ENCODE measurements at places on chromosomes 5 and 9. TPM values are rescaled to one million over a fixed set of nuclear protein-coding genes. Genes with fewer than 3 reads are reported as not detected.

Gene LOX
- total RNA-seq, result 22.2 TPM

Gene ANKDD1B
- total RNA-seq, result not detected

Gene SMIM33
- not detected for total RNA-seq

Gene SLC6A3
- total RNA-seq, result not detected

Gene SOX30
- total RNA-seq, result not detected

Gene UBLCP1
- 51.5 TPM for total RNA-seq

Gene NCS1
- total RNA-seq, result 42.6 TPM

Gene TESK1
- 11.3 TPM for total RNA-seq

Gene CEP72
- 14.8 TPM for total RNA-seq

Gene ANKH
- 7.0 TPM for total RNA-seq

Gene MTX3
- total RNA-seq, result 21.0 TPM

Gene CDH12
- 2.2 TPM for total RNA-seq

Gene PCDHB14
- total RNA-seq, result 17.6 TPM

Gene CDH9
- not detected for total RNA-seq

- DNase-seq, result no peak
Measured at GRCh38 chr5:129511291-129511690, 51.2 kb downstream of the ADAMTS19 start.

GRCh38 chr5:167453246-167454030 is 838.0 kb upstream of the WWC1 start:
- DNase-seq, result no peak

DNA sequence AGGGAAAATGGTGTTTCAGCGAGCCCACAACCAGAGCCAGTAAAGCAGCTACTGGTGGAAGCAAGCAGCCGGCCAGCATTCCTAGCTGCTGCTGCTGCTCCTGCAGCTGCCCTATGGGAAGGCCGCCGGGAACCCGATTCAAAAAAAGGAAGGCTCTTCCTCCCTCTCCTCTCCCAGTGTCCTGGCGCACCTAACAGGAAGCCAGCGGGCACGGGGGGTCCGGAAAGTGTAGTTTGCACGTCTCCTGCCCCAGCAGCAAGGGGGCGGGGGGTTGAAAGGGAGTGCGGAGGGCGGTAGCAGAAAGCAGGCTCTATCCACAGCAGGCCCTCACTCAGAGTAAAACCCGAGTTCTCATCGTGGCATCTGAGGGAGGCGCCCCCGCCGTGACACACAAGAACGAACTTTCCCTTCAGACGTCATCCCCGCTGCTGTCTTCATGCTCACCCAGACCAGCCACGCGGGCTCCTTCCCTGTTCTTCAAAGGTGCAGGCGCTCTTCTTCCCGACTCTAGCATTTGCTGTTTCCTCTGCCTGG is 16.5 kb downstream of the GRXCR2 start:
- DNase-seq, result peak; percentile 22

DNA sequence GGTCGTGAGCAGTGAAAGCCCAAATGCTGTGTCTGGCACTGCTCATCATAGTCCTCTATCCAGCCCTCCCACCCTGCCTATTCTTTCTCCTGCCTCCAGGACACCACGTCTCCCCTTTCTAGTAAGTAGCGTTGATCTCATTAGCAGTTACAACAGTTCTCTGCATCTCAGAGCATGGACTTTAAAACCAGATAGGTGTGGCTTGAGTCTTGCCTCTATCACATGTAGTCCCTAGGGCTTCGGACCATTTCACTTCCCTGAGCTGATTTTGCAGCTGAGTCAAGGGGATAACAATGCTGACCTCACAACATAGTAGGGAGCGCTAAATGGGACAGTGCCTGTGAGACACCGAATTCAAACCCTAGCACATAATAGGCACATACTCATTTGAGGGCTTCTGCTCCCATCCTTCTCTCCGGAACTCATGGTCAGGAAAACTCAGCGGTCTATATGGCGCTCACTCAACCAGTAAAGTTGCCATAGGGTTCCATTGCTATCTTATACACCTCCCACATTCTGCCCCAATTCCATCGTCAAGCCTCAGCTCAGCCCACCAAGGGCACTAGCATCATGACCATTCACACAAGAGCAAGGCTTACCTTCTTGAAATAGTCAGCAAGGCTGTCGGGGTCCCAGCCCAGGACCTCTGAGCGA is 515 bp downstream of the LCP2 start:
- DNase-seq, result no peak

DNA sequence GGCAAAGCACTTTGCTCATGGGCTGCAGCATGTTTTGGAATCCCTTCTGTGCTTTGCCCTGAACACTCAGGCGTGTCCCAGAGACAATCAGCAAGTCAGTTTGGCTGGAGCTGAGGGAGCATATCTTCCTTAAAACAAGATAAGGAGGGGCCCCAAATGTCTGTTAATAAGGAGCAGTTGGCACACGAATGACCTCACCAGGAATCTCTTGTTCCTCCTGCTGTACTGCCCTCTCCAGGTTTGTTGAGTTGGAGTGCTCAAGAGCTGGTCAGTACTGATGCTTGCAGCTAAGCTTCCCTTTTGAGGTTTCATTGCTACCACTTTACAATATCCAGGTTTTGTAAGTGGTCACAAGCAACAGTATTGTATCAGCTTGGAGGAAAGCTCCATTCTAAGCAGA is 101.3 kb upstream of the EGFLAM start:
- no peak for DNase-seq

GRCh38 chr5:173665326-173665725 is 48.9 kb upstream of the BOD1 start:
- DNase-seq, result no peak

DNA sequence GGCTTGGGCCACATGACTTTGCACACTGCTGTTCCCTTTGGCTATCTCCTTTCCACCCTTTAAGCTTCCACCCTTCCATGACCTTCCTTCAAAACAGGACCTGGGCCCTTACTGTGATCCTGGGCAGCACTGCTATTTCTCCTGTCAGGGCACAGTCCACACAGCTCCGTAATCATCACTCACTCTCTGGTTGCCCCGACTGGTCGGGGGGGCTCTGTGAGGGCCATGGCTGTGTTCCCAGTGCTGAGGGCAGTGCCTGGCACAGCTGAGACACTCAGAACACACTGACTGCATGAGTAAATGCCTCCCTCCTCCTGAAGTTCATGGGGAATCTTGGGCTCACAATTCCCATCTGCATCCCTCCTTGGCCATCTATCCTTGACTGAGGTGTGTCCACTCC is 12.2 kb downstream of the TRAF1 start:
- DNase-seq, result no peak

DNA sequence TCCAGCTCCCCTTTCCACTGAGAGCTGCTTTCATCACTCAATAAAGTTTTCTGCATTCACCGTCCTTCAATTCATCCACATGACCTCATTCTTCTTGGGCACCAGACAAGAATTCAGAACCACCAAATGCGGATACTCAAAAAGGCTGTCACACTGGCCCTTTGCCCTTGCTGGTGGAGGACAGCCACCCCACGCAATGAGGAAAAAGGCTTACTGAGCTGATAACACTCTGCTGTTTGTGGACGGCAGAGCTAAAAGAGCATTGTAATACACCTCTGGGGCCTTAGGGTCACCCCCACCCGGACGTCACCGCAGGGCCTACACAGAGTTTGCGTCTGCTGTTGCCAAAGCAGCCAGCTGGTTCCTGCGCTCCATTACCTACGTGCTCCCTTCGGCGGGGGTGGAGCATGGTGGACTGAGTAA is 51.2 kb upstream of the ZNF608 start:
- no peak for DNase-seq

GRCh38 chr5:178496642-178497041 is 93.6 kb downstream of the COL23A1 start:
- no peak for DNase-seq

DNA sequence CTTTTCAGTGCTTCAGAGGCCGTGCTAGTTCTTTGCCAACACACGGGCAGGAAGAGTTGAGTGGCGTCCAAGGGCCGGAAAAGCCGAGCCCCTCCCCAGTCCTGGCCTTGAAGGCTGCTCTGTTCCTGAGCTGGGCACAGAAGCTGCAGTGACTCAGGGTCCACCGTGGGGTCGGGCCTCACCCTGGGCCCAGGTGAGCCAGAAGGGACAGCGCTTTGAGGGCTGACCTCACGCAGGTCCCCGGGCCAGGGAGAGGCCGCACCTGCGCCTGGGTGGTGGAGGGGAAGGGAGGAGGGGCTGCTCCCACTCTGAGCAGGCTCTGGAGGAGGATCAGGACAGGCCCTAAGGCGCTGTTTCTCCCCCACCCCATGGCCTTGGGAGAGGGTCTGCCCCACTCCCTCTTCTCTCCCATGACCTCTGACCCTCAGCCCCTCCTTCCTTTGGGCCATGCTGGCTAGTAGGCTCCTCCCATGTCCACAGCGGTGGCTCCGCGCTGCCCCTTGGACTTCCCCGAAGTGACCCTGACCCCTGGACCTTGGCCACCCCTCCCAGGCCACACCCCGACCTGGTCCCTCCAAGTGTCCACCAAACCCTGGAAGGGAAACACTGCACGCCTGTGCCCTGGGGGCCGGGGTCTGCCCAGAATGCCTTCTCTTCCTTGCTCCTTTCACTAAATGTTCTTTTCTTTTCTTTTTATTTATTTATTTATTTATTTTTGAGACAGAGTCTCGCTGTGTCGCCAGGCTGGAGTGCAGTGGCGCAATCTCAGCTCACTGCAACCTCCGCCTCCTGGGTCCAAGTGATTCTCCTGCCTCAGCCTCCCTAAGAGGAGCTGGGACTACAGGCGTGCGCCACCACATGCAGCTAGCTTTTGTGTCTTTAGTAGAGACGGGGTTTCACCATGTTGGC is 19.7 kb upstream of the SLC6A19 start:
- no peak for DNase-seq

- DNase-seq, result no peak
Measured at GRCh38 chr9:116467740-116468351, 219.3 kb upstream of the TRIM32 start.

DNA sequence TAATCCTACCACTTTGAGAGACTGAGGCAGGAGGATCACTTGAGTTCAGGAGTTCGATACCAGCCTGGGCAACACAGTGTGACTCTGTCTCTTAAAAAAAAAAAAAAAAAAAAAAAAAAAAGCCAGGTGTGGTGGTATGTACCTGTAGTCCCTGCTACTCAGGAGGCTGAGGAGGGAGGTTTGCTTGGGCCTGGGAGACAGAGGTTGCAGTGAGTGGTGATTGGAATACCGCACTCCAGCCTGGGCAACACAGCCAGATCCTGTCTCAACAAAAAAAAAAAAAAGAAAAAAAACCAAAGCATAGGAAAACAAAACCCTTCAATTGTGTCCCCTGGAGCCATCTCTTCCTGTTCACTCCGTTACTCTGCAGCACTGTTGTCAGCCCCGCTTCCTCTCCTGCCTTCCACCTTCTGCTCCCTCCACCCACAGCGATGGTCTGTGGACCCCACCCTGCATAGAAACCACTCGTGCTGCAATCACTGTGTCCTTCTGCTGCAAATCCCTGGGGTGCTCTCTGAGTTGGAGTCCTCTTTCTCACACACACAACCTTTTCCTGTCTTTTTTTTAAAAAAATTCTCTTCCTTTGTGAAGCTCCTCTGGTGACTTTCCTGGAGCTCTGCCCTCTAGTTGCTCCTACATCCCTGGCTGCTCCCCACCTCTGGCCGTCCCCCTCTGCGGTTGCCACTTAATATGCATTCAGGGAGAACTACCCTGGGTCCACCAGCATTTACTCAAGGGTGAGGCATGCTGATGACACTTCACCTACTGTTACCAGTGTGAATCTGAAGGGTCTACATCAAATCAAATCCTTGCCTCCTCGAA is 22.2 kb downstream of the CCT5 start:
- DNase-seq, result no peak

DNA sequence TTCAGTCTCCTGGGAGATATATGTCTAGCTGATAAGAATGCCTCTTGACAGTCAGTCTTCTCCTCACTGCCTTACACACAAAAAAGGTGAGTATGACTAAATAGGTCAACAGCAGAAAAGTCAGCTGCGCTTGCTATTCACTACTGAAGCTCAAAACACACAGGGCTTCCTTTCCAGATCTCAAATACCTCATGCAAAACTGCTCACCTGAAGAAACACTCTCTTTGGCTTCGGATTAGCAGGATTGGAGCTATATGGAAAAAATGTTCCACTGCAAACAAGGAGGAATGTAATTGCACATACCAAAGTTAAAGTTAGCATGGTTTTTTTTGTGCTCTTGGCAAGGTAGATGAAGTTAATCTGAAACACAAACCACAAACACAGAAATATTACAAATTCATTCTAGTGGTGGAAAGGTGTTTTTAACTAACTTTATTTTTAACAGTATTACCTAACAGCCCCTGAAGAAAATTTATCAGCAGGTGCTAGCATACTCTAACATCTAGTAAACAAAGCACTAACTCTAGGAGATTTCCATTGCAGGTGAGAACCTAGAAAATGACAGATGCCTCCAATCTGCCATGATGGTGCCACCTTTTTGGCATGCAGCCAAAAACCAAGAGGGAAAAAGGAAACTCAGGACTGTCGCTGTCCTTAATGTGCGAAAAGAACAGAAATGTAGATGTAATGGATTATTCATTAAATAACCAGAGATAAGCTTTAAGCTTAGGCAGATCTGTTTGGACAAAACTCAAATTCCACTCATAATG is 31.8 kb downstream of the ERMP1 start:
- no peak for DNase-seq

DNA sequence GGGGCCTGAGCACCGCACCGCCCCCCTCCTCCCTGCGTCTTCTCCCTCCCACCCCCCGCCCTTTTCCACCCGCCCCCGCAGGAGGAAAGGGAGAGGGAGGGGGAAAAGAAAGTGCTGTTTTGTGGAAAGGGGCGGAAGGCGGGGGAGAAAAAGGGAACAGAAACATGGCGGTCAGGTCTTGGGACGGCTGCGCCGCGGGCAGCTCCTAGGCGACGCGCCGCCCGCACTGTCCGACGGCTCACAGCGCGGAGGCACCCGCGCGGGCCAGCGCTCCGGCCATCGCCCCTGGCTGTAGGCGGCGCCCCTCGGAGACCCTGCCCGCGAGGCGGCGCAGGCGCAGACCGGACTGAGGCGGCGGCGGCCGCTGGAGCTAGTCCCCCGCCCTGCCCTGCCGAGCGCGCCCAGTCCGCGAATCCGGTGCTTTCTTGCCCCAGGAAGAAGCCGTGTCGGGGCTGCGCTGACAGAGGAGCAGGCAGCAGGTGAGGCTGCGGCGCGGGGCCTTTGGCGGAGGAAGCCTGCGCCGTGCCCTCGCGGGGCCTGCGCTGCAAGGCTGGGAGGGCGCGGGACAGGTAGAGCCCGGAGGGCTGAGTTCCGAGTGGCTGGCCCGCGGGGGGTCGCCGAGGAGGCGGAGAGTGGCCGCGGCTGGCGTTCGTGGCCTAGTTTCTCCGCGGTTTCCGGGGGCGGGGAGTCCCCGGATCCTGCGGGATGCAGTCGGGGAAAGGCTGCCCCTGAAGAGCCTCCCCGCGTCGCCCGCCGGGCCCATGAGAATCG is at the start of gene DENND4C:
Gene DENND4C, plus strand, starts transcription at position 339 of the 771 bp plus-strand sequence. CDS start 45,482 bp downstream, outside the sequence.
- DNase-seq, result peak; percentile 75

- no peak for DNase-seq
Measured at GRCh38 chr5:60776343-60776742, 67.7 kb downstream of the ELOVL7 start.

DNA sequence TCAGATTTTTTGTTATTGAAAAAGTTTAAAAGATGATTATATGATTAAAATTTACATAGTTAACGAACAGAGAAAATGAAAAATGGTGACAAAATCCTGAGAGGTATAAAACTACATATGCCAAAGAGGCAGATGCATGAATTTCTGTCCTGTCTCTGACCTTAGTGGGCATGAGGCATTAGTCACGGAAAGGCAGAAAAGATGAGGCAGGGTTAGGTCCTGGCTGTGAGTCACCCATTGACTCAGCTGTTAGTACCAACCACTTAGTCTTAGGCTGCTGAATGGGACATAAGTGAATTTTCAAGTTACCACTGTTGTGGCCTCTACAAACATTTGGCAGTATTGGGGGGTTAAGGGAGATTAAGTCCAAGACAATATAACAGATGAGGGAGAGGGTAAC is 33.1 kb downstream of the RASA1 start:
- DNase-seq, result peak; percentile 93

- no peak for DNase-seq
Measured at GRCh38 chr9:133055788-133056420, 5.9 kb upstream of the CEL start.

- no peak for DNase-seq
Measured at GRCh38 chr5:177968661-177969211, 27.3 kb downstream of the PROP1 start.
